Small intestine (tissue), 16 donors: ENCODE measurements at places on chromosomes 12 and 14. TPM values are rescaled to one million over a fixed set of nuclear protein-coding genes. Genes with fewer than 3 reads are reported as not detected.

Gene TBC1D30
- polyA plus RNA-seq, result 4.7 TPM

Gene LRIG3
- 21.6 TPM for polyA plus RNA-seq

Gene GLT1D1
- 0.67 TPM for polyA plus RNA-seq

Gene SLC25A21
- 1.4 TPM for polyA plus RNA-seq

DNA sequence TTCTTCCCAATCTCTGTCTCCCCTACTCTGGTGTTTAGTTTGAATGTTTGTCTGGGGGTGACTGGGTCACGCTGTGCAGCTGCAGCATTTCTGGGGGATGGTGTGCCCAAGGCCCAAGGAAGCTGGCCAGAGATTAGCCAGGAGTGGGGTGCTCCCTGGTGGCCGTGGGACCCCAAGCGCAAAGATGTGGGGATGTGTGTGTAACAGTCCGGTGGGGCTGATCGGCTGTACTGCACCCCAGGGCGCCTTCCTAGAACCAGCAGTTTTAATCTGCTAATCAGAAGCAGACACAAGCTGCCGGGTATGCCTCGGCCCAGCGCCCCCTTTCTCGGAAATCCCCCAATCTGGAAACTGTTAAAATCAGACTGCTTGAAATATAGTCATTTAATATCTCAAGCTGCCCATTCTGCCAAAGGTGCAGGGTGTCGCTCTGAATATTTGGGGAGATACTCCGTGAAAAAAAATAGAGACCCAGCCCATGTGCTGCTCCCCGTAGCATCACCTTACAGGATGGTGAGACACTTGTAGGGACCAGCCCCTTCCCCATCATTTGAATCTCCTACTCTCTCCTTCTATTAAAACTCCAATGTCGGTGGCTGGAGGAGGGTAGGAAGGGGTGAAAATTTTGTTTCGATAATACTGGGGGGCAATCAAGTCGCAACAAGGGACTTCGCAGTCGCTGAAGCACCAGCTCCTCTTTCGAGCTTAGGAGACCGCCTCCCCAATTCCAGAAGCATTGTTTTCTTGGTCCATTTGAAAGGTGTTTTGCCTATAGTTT is 4.3 kb downstream of the HOXC9 start:
- H3K27ac ChIP-seq, result no peak overlapping the region
- peaks cover 99% of the 10 kb centered on the region for H3K27me3 ChIP-seq
- no peak overlapping the region for H3K4me3 ChIP-seq
- DNase-seq, result no peak
- H3K36me3 ChIP-seq, result no peaks in the 10 kb centered on the region

DNA sequence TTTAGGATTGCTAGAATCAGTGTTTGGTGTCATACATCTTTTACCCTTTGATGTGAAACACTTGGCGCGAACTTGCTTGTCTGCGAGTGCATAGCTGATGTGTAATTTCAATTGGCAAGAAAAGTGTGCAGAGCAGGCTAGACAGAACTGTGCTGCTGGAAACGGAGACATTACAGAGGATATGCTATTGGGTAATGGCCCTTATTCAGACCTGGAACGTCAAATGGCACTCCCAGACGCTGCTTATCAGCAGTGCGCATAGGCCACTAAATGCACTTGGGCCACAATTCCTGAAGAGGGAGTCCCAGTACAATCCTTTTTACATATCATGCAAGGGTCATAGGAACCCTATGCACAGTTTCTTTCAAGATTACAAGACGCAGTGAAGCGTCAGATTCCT is 15.7 kb upstream of the SLC10A1 start:
- H3K4me3 ChIP-seq, result no peak overlapping the region
- no peaks in the 10 kb centered on the region for H3K36me3 ChIP-seq
- no peaks in the 10 kb centered on the region for H3K4me1 ChIP-seq
- H3K27ac ChIP-seq, result no peak overlapping the region
- no peak for DNase-seq

- peak overlapping the region; percentile 69 for H3K27ac ChIP-seq
- H3K36me3 ChIP-seq, result no peaks in the 10 kb centered on the region
- peak; percentile 67 for DNase-seq
- no peaks in the 10 kb centered on the region for H3K4me1 ChIP-seq
Observed at GRCh38 chr12:12032260-12032791, 38.4 kb upstream of the BCL2L14 start.

DNA sequence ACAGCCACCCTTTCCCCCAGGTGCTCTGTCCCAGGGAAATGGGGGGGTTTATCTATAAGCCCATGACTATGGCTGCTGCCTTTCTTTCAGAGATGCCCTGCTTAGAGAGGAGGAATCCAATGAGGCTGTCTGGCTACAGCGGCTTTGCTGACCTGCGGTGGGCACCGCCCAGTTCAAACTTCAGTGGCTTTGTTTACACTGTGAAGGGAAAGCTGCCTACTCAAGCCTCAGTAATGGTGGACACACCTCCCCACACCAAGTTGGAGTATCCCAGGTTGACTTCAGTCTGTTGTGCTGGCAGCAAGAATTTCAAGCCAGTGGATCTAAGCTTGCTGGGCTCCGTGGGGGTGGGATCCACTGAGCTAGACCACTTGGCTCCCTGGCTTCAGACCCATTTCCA is 869.2 kb downstream of the SLC6A15 start:
- H3K36me3 ChIP-seq, result no peaks in the 10 kb centered on the region
- H3K4me1 ChIP-seq, result no peaks in the 10 kb centered on the region
- no peak overlapping the region for H3K27ac ChIP-seq
- no peak overlapping the region for H3K4me3 ChIP-seq

DNA sequence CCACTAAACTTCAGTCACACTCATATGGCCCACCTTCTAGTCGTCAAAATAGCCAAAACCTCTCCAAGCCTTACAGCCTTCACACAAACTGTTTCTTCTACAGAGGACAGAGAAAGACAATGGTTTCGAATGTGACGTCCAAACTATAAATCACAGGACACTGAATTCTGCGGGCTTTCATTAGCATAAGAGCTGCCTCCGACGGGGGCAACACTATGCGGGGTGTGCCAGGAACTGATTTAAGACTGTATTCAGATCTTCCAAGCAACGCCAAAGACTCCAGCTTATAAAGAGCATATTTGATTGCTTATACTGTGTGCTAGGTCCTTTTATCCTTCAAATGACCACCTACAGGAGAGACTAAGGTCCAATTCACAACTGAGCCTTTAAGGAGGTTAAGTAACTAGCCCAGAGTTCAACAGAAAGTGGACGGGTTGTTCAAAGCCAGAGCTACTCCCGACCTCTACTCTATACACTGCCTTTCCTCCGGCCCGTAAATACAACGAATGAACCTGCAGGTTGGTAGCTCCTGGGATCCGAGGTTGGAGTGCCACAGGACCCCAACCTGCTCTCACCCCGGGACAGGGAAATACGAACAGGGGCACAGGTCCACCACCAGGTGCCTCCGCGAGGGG is 575 bp downstream of the L2HGDH start:
- peak overlapping the region; percentile 100 for H3K27ac ChIP-seq
- no peak for DNase-seq
- H3K36me3 ChIP-seq, result no peaks in the 10 kb centered on the region
- peaks cover 6% of the 10 kb centered on the region for H3K4me1 ChIP-seq
- H3K27me3 ChIP-seq, result no peaks in the 10 kb centered on the region
- peak overlapping the region; percentile 89 for H3K4me3 ChIP-seq

DNA sequence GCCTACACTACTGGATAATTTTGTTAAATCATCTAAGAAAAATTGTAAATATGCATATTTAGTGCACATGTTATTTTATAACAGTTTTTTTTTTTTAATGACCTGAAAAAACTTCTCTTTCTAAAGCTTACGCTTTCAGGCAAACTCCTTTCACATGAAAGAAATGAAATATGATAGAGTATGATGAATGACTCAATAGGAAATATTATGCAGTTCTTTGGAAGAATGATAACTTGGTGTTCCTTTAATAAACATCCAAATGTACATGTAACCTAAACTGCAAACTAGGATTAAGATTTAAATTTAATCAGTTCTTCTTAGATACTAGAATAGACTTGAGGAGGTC is 136.6 kb downstream of the FGD4 start:
- no peak overlapping the region for H3K4me3 ChIP-seq
- no peak overlapping the region for H3K27ac ChIP-seq
- peaks cover 5% of the 10 kb centered on the region for H3K36me3 ChIP-seq
- H3K27me3 ChIP-seq, result no peaks in the 10 kb centered on the region

- H3K27me3 ChIP-seq, result no peaks in the 10 kb centered on the region
- H3K4me1 ChIP-seq, result no peaks in the 10 kb centered on the region
- H3K27ac ChIP-seq, result no peak overlapping the region
Observed at GRCh38 chr12:102769323-102769916, 147.6 kb downstream of the PAH start.

GRCh38 chr12:89801284-89801683 is 92.6 kb upstream of the ATP2B1 start:
- H3K4me1 ChIP-seq, result no peaks in the 10 kb centered on the region
- H3K4me3 ChIP-seq, result no peak overlapping the region
- no peaks in the 10 kb centered on the region for H3K36me3 ChIP-seq
- H3K27ac ChIP-seq, result no peak overlapping the region

- peaks cover 2% of the 10 kb centered on the region for H3K27me3 ChIP-seq
- H3K4me3 ChIP-seq, result no peak overlapping the region
- H3K4me1 ChIP-seq, result no peaks in the 10 kb centered on the region
- H3K36me3 ChIP-seq, result peaks cover 16% of the 10 kb centered on the region
- no peak overlapping the region for H3K27ac ChIP-seq
Observed at GRCh38 chr12:32789916-32790315, 34.2 kb upstream of the YARS2 start.
